Stimulated activated CD4-positive, alpha-beta T cell treated with anti-CD3 and anti-CD28 coated beads, Interleukin-1b, Interleukin-23, amount 100 ng/mL, for 4 hours (primary cell): ENCODE measurements at places on chromosomes 16 and 17.

DNA sequence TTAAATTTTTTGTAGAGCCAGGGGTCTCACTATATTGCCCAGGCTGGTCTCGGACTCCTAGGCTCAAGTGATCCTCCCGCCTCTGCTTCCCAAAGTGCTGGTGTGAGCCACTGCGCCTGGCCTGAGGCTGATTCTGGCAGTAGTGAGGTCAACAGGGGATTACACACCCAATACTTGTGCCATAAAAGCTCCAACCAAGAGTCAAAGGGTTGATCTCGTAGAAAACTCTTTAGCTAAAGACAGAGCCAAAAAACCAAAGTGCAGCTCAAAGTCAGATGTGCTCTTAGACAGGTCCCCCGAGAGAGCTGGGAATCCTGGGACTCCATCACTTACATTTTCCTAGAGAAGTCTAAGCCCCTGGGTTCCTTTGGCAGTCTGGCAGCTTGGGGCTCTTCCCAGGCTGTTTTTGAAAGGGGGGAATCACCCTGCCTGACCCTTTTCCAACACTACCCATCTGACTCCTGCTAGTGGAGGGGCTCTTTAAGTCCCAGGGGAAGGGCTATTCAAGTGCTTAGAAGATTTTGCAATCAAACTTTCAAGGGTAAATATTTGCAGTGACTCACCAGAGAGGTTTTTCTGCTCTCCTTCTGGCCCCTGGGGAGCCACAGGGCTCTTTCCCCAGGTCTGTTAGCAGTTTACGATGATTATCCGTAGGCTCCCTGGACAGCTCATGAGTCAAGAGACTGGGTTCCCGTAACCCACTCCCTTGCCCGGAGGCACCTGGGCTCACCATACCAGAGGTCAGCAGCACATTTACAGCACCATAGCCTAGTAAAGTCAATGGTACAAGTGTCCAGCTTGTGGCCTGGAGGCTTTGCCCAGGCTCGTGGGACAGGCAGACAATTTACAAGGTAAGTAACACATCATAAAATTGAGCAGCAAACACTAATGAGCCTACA, 408.7 kb downstream of the SLC39A11 start:
- DNase-seq: no peak

GRCh38 chr16:50593410-50594150, 45.4 kb downstream of the NKD1 start:
- DNase-seq: no peak

DNA sequence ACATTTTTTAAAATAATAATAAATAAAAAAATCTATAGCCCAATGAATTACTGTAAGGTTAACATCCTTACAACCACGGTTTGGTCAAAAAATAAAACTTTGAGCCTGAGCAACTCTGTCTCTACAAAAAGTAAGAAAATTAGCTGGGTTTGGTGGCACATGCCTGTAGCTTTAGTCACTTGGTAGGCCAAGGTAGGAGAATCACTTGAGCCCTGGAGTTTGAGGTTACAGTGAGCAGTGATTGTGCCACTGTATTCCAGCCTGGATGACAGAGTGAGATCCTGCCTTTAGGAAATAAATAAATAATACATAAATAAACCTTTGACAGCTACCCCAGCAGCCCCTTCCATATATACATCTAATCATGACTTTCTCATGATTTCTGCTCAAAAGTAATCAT, 26.9 kb upstream of the PHAF1 start:
- DNase-seq: no peak

DNA sequence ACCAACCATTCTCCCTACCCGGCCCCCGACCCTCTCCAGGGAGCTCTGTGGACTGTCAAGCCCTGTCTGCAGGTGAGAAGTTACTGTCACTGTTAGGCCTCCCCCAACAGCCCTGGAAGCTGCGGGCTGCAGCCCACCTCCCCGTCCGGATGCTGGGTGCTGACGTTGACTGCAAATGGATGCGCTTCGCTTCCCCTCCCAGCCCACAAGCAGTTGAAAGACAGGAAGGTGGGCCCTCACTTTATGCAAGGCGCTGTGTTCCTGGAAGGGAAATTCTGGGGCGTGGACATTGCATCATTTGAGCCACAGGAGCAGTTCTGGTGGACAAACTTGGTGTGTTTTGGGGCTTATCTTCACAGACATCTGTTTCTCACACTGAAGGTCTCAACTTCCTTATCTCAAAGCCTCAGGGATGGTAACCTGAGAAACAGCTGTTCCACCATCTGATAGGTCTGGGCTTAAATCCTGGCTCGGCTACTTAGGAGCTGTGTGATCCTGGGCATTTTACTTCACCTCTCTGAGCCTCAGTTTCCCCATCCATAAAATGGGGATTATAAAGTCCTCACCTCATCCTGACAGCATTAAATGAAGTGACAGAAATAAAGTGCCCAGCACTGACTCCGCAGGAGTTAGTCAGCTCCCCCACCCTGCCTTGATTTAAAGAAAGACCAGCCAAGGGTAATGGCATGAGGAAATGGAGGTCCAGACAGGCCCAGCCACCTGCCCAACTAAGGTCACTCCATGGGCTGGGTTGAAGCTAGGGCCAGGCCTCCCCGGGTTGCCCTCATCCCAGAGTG, 4.6 kb upstream of the DRC7 start:
- peak; percentile 3 for DNase-seq
